ENCODE measurements at places on chromosomes 7 and 10.

- DNase-seq = no peak
These were observed 112.4 kb downstream of the CABCOCO1 start for GRCh38 chr10:61775111-61775510.

GRCh38 chr10:4651404-4652037 is 174.5 kb upstream of the AKR1E2 start:
- DNase-seq = peak; percentile 30

DNA sequence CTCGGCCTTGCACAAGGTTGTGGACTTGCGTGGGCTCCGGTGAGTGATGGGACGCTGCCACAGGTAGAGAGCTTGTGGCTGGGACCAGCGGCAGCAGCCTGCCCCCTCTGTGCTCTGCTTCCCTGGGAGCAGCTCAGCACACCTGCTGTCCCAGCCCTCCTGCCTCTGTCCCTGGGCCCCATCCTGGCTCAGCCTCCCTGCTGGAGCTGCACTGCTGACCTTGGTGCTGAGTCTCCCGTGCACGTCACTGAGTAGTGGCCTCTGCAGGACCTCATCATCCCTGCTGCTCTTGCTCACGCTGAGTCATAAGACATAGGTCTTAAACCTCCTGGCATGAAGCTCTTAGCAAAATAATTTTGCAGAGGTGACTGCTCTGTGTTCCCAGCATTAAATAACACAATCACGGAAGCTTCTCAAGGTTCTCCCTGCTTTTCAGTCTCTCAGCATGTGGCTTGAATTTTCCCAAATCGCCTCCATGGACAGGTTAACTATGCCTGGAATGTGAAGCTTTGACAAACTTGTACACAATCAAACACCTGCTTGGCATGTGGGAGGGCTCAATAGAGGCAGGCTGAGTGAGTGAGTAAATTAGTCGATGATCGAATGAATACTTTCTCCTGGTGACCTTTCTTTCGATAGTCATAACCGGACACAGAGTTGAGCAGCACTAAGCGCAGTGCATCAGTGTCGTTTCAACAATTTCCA is 63.8 kb upstream of the NPS start:
- no peak for DNase-seq

- no peak for DNase-seq
These were observed 20.8 kb downstream of the KIFBP start for GRCh38 chr10:69009360-69009759.

- no peak for DNase-seq
These were observed 36.4 kb downstream of the CUBN start for GRCh38 chr10:17092986-17093803.

DNA sequence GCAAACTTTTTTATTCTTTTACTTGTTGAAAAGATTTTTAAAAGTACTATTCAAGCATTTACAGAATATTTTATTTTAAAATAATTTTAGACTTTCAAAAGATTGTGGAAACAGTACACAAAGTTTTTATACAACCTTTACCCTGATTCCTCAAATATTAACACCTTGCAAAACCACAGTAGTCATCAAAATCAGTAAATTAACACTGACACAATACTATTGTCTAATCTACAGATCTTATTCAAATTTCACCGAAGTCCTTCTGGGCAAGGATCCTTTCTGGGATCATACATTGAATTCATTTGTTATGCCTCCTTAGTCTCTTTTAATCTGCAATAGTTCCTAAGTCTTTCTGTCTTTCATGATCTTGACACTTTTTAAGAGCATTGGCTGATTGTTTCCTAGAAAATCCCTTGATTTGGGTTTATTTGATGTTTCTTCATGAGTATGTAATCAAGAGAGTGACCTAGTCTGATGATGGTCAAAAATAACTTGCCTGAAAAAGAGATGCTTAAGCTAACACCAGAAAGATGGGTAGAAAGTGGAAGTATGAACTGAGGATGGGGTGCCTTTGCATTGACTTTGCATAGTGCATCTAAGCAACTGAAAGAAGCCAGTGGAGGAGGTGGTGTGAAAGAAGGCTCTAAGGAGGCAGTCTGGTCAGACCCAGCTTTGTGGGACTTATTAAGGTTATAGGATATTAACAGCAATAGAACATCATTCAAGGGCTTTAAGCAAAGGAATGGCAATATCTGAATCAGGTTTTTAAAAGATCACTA is 9.7 kb downstream of the STAMBPL1 start:
- no peak for DNase-seq

GRCh38 chr10:83023662-83024061 is 1115.6 kb upstream of the GHITM start:
- DNase-seq = no peak

GRCh38 chr7:149819141-149819960 is 18.8 kb upstream of the ZNF862 start:
- DNase-seq = no peak

- no peak for DNase-seq
These were observed 19.0 kb upstream of the RHOBTB1 start for GRCh38 chr10:60962946-60963345.

DNA sequence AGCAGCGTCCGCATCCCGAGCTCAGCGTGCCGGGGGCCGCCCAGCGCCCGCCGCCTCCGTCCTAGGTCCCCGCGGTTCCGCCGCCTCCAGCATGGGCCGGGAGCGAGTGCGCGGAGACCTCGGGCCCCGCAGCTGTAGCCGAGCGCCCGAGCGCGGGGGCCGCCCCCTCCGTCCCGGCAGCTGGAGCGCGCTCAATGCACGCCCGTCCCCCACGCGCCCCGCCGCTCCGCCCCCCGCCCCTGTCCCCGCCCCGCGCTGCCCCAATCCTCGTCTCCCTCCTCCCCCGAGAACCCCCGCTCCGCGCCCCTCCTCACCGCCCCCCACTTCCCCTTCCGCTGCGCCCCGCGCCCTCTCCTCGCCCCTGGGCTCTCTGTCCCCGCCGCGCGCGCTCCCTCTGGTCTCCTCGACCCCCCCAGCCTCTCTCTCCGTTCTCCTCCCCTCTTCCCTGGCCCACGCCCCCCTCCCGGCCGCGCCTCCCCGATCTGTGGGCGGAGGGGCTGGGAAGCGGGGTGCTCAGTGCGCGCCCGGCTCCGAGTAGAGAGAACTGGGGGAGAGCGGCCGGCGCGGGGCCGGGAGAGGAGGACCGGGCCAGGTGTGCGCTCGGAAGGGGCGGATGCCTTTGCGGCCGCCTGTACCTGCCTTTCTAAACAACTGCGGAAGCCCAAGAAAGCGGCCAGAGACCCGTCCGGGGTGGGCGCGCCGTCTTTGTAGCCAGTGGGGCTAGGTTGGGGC is at the start of gene VIPR2:
Gene VIPR2, minus strand, starts transcription at position 110 of the 732 bp plus-strand sequence. Its CDS starts 96 bp downstream, at position 14.
- DNase-seq = no peak

- DNase-seq = no peak
These were observed 78.1 kb upstream of the VWDE start for GRCh38 chr7:12481722-12482121.

- DNase-seq = no peak
These were observed 17.6 kb upstream of the GDI2 start for GRCh38 chr10:5830629-5831445.

GRCh38 chr7:17369691-17370426 is 71.4 kb downstream of the AHR start:
- DNase-seq = no peak

GRCh38 chr7:22305706-22306105 is 51.2 kb downstream of the RAPGEF5 start:
- DNase-seq = no peak

DNA sequence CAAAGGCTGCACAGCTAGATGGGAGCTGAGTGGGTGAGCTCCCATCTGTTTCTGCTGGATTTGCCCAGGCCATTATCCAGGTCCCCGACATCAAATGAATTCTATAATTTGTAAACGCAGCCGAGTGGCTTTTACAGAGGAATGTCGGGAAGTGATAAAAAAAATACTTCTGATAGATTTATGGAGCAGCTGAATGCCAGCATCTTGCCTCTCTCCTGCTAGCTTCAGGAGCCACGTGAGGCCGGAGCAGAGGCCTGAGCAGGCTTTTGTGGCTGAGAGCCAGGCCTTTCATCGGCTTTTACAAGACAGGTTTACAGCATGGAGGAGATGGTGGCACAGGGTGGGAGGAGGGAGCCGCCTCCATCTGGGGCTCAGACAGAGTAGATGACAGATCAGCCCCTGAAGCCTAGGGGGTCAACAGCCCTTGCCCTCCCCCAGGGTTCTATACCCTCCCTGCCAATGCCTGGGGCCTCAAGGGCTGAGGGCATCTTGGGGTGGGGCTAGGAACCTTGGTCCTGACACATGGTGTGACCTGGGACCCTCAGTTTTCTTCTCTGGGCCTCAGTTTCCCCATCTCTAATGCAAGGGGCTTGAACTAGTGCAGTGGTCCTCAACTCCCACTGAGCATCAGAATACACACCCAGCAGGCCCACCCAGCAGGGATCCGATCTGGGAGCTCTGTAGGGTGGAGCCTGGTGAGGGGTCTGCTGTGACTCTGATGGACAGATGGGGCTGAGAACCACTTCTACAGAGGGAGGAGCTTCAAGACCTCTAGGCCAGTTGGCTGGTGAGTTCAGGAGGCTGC is 44.2 kb upstream of the PCBD1 start:
- DNase-seq = no peak

All from NCI-H510A treated with DMSO at 0.1 percent for 48 hours (cell line).